ENCODE measurements at places on chromosomes 11 and 22. TPM values are rescaled to one million over a fixed set of nuclear protein-coding genes. Genes with fewer than 3 reads are reported as not detected.

KCTD14 gene
- total RNA-seq, result 0.48 TPM

FZD4 gene
- total RNA-seq, result 135 TPM

JAML gene
- total RNA-seq, result 0.65 TPM

DDX25 gene
- not detected for total RNA-seq

SNAP29 gene
- total RNA-seq, result 9.7 TPM

CRYBB2 gene
- not detected for total RNA-seq

SHISA8 gene
- not detected for total RNA-seq

BCL2L13 gene
- total RNA-seq, result 56.3 TPM

Data from vein endothelial cell (primary cell).